Activated CD4-positive, CD25-positive, alpha-beta regulatory T cell treated with anti-CD3 and anti-CD28 coated beads, Interleukin-2, amount 50 U/mL, for 16 hours (primary cell): ENCODE measurements at places on chromosomes 2 and 18.

- DNase-seq = no peak
Measured at GRCh38 chr18:48326901-48327675, 82.1 kb downstream of the ZBTB7C start.

DNA sequence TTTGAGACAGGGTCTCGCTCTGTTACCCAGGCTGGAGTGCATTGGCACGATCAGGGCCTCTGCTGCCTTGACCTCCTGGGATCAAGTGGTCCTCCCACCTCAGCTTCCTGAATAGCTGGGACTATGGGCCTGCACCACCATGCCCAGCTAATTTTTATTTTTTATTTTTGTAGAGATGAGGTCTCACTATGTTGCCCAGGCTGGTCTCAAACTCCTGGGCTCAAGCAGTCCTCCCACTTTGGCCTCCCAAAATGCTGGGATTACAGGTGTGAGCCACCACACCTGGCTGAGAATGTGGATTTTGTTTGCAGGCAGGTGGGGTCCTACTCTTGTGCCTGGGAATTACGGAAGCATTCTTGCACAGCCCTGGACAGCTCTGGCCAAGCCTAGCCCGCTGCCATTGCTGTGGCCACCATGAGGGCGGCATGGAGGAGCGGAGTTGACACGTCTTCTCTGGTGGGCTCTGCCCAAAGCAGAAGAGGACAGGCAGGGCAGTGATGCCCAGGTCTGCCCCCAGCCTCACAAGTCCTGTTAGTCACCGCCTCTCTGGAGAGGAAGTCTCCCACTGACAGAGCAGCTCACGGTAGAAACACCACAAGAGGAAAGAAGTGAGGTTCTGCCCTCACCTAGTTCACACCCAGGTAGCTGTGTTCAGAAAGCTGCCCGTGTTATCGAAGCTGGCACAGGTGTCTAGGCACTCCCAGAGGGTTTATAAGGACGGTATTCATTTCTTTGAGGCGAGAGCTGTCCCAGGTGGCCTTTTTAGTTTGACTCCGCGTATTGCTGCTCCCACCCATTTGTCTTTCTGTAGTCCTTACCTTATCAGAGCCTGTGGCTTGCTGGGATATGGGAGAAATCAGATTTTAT, 46.2 kb downstream of the ARMC9 start:
- no peak for DNase-seq

DNA sequence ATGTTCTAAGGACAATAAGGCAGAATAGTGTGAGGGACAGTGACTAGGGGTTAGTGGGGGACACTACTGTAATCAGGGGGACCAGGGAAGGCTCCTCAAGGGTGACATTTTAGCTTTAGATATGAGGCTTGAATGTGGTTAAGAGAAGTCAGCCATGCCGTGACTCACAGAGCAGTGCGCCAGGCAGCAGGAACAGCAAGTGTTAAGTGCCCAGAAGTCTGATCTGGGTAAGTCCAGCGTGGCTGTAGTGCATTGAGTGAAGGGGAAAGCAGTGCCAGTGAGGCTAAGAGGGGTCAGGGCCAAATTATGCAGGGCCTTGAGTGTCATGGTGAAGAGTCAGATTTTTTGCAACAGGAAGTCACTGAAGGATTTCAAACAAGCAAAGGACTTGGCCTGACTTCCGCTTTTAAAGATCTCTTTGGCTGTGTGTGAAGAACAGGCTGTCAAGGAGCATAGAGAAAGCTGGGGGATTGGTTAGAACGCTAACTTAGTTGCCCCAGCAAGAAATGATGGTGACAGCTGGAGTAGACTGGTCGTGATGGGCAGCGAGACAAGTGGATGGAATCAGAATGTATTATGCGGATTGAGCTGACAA, 151.5 kb downstream of the MSH2 start:
- no peak for DNase-seq

GRCh38 chr2:152389483-152389882, 54.5 kb downstream of the FMNL2 start:
- no peak for DNase-seq

- DNase-seq = no peak
Measured at GRCh38 chr2:45652090-45653031, 886 bp downstream of the PRKCE start.

- DNase-seq = no peak
Measured at GRCh38 chr2:239640210-239640609, 239.4 kb upstream of the HDAC4 start.

GRCh38 chr2:63124218-63124617, 73.6 kb downstream of the OTX1 start:
- DNase-seq = no peak

GRCh38 chr2:134391751-134392160, 137.9 kb downstream of the MGAT5 start:
- no peak for DNase-seq

GRCh38 chr2:154696810-154697417, 1.6 kb upstream of the KCNJ3 start:
- DNase-seq = no peak

- no peak for DNase-seq
Measured at GRCh38 chr2:57899898-57900297, 146.7 kb upstream of the VRK2 start.

DNA sequence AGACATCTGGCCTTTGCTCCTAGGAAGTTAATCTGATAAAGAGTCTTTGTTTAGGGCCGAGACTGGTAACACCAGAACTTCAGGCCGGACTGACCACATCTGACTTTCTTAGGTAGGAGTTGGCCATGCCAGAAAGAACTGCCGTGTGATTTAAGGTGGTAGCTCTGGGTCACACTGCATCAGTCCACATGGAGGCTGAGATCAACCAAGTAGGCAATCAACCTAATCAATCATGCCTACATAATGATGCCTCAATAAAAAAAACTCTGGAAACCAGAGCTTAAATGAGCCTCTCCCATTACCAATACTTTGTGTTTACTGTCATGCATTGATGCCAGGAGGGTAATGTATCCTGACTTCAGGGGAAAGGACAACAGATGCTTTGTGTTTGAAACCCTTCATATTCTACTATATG, 44.1 kb upstream of the ORC2 start:
- DNase-seq = no peak

DNA sequence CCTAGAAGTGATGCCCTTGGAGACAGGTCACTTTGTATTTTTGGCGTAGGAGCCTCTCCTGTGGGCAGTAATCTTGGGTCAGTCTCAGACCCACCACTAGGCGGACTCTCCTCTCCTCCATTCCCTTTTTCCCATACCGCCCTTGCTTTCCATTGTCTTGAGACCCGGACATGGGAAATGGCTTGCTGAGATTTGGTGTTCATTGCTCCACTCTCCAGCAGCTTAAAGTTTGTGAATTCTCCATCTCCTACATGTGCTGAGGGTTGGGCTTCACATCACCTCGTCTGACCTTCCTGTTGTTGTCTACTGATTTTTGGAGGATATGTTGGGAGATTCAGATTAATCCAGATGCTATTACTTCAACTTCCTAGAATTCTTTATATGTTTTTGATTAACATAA, 159.2 kb upstream of the RAB12 start:
- DNase-seq = no peak

GRCh38 chr2:231132129-231132528, 7.3 kb upstream of the HTR2B start:
- no peak for DNase-seq

- DNase-seq = no peak
Measured at GRCh38 chr2:222627764-222628163, 28.1 kb downstream of the FARSB start.

- no peak for DNase-seq
Measured at GRCh38 chr2:236205867-236206645, 37.9 kb upstream of the GBX2 start.

DNA sequence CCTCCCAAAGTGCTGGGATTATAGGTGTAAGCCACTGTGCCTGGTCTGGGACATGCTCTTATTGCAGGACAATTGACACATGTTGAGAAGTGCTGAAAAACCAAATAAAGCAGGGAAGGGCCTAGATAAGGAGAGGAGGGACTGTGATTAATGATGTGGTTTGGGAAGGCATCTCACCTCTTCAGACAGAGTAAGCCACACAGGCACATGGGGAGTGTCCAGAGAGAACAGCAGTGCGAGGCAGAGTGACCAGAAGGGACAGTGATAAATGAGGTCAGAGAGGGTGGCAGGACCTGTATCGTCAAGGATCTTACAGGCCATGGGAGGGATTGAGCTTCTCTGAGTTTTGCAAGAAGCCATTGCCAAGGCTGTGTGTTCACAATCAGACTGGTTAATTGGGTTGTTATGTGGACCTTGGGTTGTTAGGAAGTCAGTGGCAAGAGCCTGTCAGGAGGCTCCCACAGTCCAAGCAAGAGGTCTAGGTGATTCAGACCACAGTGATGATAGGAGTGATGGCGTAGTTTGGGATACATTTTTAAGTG, 58.5 kb downstream of the EIF5B start:
- DNase-seq = no peak

DNA sequence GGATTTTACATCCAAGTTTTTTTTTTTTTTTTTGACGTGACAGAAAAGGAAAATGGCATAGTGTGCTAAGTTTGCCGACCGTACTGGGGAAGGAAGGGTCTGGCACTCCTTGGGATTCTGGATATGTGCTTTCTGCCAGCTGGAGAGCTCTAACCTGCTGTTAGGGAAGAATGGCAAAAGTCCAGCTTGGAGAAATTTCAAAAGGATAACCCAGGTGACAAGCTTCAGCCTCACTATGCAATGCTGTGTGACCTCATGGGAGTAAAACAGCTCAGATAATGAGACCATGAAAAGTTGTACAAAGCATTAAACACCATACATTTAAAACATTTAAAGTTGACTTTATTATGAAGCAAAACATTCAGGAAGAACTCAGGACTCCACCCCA, 10.3 kb upstream of the GPR45 start:
- DNase-seq = no peak

- DNase-seq = no peak
Measured at GRCh38 chr2:16744521-16744920, 78.9 kb upstream of the CYRIA start.

DNA sequence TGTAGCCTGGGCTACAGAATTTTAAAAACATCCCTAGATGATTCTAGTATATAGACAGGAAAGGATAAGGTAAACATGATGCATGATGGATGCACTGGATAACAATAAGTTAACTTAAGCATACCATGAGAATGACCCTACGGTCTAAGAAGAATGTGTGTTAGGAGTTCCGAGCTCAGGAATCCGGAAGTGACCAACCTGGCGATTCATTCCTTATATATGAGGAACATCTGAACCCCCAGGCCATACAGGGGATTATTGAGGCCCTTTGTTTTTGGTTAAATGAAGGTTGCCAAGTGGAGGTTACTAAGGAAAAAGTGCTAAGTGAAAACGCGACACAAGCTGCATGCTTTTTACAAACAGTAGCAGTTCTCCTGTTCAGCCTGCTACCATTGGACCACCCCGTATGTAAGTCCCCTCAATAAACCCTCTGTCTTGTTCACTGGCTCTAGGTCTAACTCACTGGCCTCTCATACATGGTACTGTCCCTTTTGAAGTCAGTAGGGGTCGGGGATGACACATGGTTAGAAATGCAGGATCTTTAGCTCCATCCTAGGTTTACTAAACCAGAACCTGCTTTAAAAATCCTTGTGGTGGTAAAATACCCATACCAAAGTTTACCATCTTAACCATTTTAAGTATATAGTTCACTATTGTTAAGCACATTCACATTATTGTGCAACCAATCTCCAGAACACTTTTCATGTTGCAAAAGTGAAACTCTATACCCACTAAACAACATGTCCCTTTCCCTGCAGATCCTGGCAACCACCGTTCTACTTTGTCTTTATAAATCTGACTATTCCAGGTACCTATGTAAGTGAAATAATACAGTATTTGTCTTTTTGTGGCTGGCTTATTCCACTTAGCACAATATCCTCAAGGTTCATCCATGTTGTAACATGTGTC, 111.0 kb upstream of the MAP4K3 start:
- no peak for DNase-seq

GRCh38 chr2:201128033-201128432, 12.1 kb downstream of the CFLAR start:
- no peak for DNase-seq

DNA sequence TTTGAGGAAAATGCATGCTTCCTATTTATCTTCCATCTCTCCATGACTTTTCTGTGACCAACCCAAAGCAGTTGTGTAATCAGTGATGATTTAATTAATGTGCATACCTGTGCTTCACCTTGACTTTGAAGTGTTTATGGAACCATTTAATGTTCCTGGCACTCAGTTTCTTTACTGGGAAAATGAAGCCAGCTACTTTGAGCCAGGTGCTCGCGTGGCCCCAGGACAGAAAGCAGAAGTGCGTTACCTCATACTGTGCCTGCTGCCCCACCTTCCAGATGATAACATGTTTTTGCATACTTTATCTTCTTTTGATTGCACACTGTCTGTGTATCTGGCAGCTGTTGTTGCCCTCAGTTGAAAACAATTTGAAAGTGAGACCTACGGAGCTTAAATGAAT, 61.3 kb downstream of the PMAIP1 start:
- no peak for DNase-seq

DNA sequence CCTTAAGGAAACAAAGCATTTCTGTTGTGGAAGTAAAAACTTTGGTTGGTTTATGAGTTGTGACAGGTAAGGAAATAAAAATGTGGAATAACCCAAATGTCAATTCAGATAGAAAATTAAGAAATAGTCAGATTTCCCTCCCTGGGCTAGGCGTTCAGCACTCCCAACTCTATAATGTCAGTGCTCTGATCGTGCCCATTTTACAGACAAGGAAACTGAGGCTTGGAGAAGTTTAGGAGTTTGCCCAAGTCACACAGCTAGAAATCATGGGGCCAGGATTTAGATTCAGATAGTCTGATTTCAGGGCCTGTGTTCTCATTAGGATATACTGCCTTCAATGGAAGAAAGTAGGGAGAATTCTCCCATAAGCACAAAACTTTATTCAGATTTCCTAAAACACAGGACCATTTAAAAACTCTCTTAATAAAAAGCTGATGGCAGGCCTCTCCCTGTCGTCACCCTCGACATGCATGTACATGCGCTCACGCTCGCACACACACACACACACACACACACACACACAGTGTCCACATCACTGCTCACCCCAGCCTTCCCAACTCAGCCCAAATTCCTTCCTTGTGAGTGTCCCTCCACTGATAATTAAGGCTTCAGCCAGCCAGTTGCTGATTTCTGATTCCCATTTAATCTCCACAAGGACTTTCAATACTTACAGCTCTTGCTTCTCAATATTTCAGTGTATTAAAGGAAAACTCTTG, 49.1 kb upstream of the SLC14A2 start:
- DNase-seq = no peak

DNA sequence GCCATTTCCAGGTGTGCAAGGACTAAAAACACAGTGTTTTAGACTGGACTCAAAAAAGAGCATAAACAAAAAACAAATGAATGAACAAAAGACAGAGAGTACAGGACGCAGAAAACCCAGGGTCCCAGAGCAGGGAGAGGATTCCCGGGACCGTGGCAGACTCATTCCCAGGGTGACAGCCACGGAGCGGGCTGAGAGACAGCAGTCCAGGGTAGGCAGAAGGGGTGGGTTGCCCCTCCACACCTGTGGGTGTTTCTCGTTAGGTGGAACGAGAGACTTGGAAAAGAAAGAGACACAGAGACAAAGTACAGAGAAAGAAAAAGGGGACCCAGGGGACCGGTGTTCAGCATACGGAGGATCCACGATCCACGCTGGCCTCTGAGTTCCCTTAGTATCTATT, 273.4 kb downstream of the EIPR1 start:
- DNase-seq = no peak
